ENCODE measurements at places on chromosomes 5 and 9. TPM values are rescaled to one million over a fixed set of nuclear protein-coding genes. Genes with fewer than 3 reads are reported as not detected.

GRCh38 chr5:107636555-107636954, 34.2 kb downstream of the EFNA5 start:
- DNase-seq, result no peak

GRCh38 chr9:83185488-83186154, 122.7 kb upstream of the RASEF start:
- DNase-seq, result no peak

DNA sequence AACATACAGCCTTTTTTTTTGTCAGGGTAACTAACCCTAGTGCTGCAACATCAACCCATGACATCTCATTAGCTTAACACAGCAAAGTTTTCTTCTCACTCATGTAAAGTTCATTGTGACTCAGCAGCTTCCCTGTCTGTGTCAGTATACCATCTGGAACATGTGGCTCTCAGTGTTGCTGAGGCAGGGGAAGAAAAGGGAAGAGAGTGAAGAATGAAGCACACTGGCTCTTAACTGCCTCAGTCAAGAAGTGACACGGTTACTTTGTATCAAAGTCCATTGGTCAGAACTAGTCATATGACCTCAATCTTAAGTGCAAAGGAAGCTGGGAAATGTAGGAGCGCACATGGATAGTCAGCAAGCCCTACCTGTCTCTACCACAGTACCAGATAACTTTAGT, 185.0 kb upstream of the ELL2 start:
- peak; percentile 59 for DNase-seq

GRCh38 chr5:66149950-66150349, 5.8 kb downstream of the SREK1 start:
- no peak for DNase-seq

DNA sequence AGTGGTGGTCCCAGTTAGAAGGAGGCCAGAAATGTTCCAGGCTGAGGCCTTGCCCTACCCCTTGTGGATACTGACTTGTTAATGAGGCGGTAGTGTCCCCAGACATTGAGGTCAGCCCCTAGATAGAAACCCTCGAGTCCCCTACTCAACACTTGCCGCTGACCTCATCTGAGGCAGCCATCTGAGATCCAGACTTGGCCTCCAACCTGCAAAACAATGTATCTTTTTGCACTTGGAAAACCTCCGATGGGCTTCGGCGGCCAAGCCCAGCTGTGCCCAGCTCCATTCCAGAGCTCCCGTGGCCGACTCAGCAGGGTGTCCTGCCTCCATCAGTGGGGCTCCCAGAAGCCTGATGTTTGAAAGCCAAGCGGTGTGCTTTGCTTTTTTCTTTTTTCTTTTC, 122.1 kb downstream of the WNK2 start:
- DNase-seq, result peak; percentile 27

GRCh38 chr9:17402309-17402708, 176.6 kb upstream of the SH3GL2 start:
- DNase-seq, result no peak

DNA sequence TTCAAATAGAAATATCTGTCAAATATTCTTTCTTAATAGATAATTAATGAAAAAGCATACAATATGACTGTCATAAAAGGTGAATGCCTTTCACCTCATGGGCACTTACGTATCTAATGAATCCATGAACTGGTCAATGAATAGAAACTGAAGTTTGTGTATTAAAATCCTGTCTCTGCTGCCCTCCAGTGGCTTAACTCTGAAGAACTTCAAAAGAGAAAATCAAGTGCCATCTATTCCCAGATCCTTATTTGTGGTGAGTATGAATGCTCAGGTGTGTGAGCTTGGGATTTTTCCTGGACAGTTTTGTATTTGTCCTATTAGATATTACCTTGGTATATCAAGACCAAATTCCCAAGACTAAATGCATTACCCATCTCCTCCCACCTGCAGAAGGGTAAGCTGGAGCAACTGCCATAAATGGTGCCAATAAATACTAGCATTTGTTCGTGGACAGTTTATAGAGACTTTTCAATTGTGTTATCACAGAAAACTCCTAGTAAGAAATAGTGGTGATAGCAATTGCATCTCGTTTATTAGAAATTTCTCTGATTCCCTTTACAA, 44.0 kb upstream of the SVEP1 start:
- peak; percentile 68 for DNase-seq

DNA sequence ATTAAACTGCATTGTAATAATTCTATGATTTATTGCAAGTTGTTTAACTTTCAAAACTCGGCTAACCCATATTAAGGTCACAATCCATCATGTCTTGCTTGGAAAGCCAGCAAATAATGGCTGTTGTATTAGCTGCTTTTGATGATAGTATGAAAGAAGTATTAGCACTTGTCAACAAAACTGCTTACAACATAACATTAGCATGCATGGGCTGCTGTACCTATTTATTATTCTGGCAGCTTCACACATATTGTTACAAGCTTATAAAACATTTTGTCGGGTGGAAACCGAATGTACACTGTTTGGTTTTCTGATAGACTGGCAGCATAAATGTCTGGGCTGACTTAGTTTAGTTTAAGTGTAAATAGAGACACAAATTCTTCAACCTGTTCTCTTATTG, 378.3 kb downstream of the KIAA0825 start:
- DNase-seq, result peak; percentile 1

DNA sequence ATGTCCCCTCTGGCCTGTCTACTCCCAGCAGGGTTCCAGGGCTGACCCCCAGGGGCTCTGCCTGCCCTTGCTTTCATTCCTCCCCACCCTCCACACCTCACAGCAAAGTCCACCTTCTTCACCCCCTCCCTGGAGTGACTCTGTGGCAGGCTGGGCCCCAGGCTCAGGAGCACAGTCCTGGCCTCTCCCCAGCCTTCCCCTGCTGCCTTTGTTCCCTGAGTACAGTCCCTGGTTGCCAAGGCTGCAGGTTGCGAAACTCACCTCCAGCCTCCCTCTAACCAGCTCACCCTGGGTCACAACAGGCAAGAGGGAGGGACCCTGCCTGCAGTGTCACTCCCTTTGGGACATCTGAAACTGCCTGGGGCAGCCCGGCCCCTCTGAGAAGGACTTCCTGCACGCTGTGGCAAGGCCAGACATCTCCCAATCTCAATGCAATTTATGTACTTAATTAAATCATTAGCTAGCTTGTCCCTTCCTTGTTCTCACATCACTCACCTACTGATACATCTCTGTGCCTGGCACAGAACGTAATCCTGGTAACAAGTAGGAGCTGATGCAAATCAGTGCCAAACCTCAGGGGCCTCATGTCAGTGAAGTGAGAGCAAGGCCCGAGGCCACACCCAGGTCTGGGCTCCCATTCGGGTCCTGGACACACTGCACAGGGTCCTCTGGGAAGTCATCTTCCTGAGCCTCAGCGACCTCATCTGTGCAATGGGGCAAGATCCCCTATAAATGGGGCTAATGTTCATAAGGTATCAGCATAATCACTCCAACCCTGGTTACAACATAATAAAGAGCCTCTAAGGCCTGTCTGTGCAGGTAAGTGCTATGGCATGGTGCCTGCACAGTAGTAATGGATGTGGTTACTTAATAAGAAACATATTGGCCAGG, 27.3 kb upstream of the TRIM14 start:
- DNase-seq, result peak; percentile 23

GRCh38 chr9:14780251-14780650, 57.7 kb upstream of the CER1 start:
- no peak for DNase-seq

TRPM6 gene
- total RNA-seq, result under 0.01 TPM

IRX1 gene
- total RNA-seq, result 3.2 TPM

RBM18 gene
- 10.0 TPM for total RNA-seq

SLC34A1 gene
- total RNA-seq, result not detected

ATG12 gene
- total RNA-seq, result 93.4 TPM

TNC gene
- total RNA-seq, result 611 TPM

MYMK gene
- not detected for total RNA-seq
